ENCODE measurements at places on chromosomes 4 and X.

GRCh38 chr4:98937986-98938720 is 9.2 kb upstream of the EIF4E start:
- no peak for DNase-seq

GRCh38 chr4:7798178-7798995 is 141.3 kb downstream of the AFAP1 start:
- no peak for DNase-seq

GRCh38 chrX:15493118-15493962 is at the start of gene PIR:
TSS of gene PIR (minus strand) at chrX:15493333. CDS start at chrX:15491257, 2,076 bp downstream.
- DNase-seq, result peak; percentile 83

DNA sequence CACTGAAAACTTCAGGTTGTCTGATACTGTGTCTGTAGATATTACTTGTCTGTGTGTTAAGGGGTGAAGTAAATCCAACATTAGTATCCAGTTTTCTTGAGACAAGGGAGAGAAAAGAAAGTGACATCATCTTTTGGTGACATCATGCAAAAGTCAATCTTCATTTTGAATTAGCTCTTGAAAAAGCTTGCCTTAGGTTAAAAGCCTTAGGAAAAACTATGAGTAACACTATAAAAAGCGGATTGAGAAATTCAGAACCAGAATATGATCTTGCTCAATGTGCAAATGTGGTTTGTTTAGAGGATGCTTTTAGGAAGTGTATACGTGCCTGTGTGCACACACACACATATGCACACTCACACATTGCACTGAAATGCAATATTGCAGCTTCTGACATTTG is 345.8 kb upstream of the CASK start:
- DNase-seq, result peak; percentile 60

DNA sequence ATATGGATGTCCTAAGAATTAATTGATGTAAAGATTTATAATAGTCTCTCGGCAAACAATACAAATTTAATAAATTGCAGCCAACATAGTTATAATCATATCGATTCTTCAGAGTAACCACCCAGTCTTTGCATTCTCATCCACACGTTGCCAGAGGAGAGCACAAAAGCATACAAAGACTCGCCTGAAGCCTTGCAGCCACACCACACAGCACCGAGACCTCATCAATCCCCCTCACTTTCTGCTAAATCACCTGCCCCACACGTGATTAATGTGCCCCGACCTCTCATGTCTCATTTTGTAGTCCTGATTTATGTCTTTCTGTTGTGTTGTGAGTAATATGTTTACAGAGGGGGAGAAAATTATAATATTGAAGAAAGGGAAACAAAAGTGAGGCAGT is 510.4 kb downstream of the TRIML1 start:
- no peak for DNase-seq

DNA sequence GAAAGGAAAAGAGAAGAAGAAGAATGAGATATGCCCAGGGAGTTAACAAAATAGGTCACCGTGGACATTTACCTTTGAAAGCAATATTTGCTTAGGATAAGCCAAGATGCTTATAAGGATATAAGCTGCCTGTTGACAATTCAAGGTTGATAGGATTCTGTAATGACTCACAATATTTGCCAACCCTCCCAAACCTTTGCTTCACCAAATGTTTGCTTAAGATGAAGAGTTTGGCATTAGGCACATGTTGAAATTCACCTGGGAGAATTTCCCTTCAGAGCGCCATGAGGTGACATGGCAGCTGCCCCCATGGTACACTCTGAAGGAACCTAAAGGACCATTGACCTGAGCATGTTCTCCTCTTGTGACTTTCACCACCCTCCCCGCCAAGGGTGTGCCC is 4.6 kb downstream of the PALLD start:
- DNase-seq, result no peak

DNA sequence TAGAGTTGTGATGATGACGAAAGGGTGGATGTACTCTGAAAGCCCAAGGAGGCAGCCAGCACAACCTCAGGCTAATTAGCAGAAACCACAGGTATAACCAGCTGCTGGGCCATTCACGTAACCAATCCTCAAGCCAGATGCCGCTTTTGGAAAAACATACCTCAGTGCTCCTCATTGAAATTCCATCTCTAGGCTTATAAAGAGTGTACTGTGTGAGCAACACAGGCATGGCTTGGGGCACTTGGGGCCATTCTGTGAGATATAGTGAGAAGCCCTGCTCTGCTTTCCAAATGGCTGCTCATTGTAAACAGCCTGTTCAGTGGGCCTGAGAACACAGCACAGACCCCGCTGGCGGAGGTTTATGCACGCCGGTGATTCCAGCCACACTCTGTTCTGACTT is 182.1 kb upstream of the HHIP start:
- no peak for DNase-seq

GRCh38 chrX:136321532-136321931 is 20.8 kb downstream of the ADGRG4 start:
- no peak for DNase-seq

GRCh38 chr4:144667500-144667899 is 21.5 kb downstream of the HHIP start:
- DNase-seq, result peak; percentile 32

DNA sequence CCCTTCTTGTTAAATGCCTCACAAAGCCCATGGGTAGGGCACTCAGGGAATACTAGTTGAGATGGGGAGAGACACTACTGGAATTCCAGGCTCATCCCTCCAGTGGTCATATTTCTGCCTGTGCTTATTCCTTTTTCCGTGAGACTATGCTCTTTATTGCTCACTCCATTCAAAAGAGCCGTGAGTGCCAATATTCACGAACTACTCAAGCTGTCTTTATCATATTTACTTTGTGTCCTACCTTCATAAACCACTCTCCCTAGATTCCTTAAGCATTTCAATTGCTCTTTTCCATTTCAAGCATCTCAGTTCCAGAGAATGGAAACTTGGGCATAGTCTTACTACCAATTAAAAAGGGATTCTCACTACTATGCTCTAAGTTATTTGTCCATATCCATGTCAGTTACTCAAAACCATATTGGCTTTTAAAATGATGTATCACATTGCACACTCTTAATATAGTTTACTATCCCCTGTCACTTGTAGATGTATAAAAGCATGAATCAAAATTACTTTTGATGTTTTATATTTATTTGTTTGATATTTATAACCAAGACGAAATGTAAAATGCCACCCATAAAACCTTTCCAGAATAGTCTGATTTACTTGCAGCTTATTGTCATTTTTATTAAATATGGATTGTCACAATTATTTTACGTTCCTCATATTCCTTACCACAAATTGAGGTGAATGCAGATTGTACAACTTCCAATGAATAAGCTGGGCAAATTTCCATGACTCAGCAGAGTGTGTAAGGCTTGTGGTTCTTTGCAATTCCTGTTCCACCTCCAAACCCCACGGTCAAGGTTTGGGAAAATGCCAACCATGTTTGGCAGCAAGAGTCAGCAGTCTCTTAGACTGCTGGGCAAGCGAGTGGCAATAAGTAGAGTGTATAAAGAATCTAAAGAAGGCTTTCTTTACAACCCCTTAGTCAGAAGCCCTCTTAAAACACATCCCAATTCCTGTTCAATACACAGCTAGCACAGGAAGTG is 24.4 kb downstream of the ENOX2 start:
- no peak for DNase-seq

DNA sequence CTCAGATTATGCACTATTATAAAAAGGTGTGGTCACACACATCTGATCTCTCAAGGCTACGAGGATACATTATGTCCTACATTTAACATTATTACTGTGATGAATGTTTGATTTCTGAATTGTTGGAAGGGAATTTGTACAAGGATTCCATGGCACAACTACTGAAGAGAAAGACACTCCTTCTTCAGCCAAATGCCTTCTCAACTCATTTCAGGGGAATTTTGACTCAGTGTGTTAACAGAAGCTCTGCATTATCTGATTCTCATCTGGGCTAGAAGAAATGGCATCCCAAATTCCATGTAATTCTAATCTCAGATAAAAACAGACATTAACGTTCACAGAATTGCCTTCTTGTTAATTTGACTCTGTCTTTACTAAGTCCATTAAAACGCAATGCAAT is 477.7 kb downstream of the PDGFC start:
- no peak for DNase-seq

DNA sequence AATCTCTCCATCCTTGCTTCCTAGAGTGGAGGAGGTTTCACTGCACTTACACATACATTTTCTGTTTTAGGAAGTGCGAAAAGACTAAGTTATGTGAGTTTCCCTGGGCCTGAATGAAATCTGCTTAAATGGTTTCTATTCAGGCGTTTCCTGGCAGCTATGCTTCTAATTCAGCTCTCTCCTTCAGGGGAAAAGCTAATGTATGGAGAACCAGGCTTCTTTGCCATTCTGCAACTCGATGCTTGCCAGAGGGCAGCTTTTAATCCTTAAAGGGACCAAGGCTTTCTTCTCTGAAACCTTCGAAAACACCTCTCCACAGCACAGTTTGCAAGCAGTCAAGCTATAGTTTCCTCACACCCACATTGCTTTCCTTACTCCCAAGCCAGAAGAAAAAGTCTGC is 89.5 kb upstream of the ARX start:
- DNase-seq, result no peak

GRCh38 chrX:31459361-31459760 is 387.5 kb upstream of the FTHL17 start:
- peak; percentile 35 for DNase-seq

- no peak for DNase-seq
These were observed 79.8 kb upstream of the LHFPL1 start for GRCh38 chrX:112759512-112759911.

DNA sequence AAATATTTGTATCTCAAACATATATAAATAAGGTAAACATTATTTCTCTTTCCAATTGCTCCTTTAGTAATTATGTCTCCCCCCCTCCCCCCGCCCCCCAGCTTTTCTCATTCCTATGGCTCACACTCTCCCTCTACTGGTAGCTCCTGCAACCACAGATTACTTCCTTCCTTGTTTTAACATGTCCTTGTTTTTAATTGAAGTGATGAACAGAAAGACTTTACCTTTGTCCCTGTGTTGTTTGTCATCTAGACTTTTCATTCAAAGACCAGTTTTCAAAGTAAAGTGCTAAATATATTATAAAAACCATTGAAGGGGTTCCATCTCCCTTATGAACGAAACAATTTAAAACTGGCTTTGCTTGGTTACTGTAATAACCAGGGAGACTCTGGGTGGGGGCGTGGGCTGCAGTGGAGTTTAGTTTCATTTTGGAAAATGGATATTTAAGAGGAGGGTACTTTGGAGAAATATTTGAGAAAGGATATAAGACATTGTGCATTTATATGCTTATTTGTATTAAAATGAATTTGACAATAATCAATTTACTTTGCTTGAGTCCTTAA is 352.9 kb downstream of the RAPGEF2 start:
- peak; percentile 57 for DNase-seq

All from cardiac muscle cell (in vitro differentiated cells and primary cell).